ENCODE measurements at places on chromosomes 13 and 19.

DNA sequence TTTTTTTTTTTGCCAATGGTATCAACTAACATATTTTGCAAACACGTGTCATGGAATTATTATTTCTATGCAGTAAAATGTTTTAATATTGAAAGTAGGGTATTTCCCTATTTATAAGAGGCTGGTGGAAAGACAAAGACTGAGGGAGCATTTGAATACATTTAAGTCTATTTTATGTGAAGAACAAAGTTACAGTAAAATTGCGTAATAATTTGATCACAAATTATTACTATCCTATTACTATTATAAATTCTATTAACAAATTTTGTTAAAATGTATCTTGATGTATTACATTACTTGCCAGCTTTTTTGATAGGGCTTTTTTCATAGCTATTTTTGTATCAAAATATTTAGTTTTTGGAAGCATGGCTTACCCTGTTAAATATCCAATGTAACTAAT is 58.4 kb downstream of the GPC5 start:
- DNase-seq: no peak

DNA sequence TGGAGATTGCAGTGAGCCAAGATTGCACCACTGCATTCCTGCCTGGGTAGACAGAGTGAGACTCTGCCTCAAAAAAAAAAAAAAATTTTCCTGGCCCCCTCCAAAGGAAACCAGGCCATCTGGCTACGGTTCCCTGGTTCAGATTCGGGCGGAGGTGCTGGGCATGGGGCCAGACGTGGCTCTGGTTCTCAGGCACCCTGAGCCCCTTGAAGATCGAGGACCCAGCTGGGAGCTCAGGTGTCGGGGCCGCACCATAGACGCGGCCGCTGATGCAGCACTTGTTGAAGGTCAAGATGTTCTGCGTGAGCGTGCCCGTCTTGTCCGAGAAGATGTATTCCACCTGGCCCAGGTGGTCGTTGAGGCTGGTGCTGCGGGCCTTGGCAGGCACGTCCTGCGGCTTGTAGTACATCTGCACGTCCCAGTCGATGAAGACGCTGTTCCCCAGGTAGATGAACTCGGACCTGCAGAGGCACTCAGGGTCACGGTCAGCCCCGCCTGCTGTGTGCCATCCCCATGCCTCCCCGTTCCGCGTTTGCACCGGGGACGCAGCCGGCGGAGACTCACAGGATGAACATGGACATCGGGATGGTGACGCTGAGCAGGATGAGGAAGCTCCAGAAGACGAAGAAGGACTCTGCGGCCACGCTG is 12.3 kb downstream of the ATP8B3 start:
- no peak for DNase-seq

DNA sequence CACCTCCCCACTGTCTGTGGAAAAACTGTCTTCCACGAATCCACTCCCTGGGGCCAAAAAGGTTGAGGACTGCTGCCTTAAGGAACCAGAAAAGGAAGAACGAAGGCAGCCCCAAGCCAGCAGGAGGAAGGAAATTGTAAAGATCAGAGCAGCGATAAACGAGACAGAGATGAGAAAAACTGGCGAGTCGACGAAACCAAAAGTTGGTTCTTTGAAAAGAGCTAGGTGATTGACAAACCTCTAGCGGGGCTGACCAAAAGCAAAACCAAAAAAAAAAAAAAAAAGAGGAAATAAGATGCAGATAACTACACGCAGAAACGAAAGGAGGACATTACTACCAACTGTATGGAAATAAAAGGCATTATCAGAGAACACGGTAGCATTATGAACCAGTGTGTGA is 76.9 kb downstream of the GADD45B start:
- DNase-seq: no peak

DNA sequence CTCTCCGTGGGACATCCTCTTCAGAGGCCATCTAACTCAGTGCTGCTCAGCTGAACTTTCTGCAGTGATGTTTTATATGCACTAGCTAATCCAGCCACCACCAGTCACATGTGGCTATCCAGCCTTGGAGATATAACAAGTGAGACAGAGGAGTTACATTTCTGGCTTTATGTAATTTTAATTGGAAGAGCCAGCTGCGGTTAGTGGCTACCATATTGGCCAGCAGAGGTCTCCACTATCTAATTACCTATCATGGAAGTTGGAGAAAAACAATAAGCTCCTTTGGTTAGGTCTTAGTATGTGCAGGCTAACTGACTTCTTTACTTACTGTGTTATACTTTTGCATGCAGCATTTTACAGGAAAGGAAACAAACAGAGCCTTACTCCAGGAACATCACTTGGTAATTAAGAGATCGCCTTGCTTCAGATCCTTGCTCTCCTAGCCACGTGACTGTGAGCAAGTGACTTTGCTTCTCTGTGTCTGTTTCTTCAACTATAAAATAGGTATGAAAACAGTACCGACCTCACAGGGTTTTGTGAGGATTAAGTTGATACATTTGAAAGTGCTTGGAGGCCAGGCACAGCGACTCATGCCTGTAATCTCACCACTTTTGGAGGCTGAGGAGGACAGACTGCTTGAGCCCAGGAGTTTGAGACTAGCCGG is 1.6 kb upstream of the KLK10 start:
- DNase-seq: no peak

GRCh38 chr13:50152224-50152623 is 137.0 kb downstream of the KCNRG start:
- no peak for DNase-seq

DNA sequence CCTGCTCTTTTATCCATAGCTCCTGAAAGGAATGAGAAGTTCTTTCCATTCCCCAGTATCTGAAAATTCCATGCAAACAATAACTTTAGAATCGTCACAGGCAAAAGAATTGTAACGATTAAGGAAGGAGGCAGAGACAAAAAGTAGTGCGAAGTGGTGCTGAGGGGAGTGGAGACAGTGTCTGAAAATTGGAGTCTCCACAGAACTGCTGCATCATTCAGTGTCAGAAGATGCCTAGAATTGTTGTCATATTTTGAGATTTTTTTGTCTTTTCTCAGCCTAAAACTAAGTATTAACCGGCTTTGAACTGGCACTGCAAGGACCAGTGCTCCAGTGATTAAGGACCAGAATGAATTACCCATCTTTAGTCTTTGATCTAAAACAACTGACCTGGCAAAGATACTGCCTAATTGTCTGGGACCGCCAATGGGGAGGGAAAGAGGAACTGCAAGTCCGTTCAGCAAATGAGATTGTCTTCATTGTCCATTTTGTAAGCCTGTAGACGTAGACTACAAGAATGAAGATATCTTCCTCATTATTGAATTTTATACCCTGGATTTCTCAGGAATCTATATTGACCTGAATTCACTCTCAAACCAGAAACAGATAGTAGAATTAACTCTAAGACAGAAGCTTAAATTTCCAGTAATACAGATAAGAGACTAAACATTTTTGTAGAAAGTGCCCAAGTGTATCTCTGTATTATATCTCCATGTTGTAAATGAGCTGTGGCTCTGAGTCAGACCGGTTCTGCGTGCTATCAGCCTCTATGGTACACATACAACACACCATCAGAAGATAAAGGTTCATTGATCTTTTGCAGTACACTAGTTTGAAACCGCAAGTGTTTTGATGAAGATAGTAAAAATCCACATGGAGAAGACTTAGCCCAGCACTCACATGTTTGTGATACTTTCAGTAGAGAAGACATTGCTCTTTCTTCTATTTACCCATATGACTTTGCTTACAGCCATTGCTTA is 293.2 kb downstream of the EFNB2 start:
- DNase-seq: no peak

- DNase-seq: peak; percentile 53
These were observed at the start of gene PHLDB3 for GRCh38 chr19:43504426-43505185. Gene PHLDB3 (minus strand): TSS chr19:43504746. CDS start chr19:43504118, 628 bp downstream.

- no peak for DNase-seq
These were observed 2136.8 kb downstream of the PCDH9 start for GRCh38 chr13:65093357-65093756.

DNA sequence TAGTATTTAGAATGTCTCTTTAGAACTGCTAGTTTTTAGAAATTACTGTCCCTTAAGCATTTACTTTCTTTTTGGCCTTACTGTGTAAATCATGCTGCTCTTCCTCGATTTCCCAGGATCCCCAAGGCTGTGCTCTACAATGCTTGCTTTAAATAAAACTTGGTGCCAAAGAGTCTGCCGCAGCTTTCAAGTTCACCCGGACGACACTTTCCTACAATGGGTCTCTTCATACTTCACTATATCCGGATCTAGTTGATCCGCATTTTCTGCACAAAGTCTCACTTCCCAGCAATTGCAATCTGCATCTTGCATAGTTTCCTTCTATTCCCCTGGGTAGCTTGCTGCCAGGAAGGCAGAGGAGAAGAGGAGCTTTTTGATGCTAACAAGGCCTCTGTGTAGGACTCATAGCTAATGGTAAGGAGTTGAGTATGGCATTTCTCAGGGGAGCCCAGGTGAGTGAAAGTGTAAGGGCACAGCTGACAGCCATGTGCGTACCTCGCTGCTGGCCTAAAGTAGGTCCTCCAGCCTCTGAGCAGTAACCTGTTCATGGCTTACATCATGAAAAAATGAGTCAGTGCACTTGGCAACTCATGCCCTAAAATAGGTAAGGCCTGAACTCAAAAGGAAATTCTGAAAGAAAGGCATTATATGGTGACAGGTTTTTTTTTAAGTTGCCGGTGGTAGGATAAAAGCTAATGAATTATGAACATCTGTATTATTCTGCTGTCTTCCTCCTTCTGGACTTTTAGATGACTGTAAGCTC is 101.6 kb downstream of the ENOX1 start:
- no peak for DNase-seq

DNA sequence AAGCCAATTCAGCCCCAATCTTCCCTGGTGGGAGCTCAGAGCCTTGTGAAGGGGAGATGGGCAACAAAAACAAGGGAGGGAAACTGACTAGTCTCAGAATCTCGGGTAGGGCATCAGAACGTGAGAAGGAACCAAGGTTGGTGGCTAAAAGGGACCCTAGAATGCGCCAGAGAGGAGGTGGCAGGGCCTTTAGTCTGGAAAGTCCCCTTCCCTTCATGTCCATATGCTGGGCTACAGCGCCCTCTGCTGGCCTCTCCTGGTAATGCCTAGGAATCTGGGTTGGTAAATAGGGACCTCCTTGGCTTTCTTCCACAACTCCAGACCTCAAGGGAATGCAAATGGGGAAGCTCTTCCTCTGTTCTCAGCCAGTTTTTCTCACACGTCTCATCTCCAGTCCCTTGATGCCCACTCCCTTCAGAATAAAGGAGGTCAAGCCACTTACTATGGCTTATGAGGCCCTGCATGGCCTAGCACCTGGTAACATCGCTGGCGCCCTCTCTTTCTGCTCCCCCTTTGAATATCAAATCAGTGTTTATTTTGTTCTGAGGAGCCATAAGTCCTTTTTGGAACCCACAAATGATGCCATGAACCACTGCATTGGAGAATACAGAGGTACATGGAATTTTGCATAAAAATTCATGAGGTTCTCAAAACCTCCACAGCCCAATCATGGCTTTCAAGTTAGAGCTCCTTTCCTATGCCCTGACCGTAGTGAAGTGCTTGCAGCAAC is 1.4 kb upstream of the CCDC97 start:
- DNase-seq: peak; percentile 97

DNA sequence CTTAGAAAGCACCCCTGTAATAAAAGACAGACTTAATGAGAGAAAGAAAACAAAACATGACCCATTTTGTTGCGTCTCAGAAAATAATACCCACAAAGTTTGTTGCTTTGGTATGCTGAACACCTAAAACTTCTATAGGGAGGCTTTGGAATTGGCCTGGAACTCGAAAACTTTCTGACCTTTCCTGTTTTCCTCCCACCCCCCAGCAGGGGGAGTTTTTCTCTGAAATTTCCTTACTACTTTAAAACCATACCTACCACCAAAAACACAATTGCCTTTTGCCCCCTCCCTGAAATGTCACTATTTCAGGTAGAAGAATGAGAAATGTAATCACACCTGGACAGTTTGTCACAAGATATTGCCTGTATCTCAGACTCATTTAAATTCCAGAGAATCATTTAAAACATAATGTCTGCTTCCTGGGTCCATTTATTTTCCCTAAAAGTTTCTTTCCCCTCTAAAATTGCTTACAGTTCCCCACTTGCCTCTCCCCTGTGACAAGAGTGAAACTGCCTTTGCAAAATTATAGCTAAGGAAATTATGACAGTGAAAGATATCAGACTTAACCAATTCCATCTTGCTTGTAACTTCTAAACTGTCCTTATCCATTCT is 2700.2 kb downstream of the PCDH9 start:
- peak; percentile 20 for DNase-seq

- no peak for DNase-seq
These were observed 29.5 kb downstream of the PEPD start for GRCh38 chr19:33492090-33492489.

- DNase-seq: no peak
These were observed 2.2 kb downstream of the NAXD start for GRCh38 chr13:110617321-110618072.

DNA sequence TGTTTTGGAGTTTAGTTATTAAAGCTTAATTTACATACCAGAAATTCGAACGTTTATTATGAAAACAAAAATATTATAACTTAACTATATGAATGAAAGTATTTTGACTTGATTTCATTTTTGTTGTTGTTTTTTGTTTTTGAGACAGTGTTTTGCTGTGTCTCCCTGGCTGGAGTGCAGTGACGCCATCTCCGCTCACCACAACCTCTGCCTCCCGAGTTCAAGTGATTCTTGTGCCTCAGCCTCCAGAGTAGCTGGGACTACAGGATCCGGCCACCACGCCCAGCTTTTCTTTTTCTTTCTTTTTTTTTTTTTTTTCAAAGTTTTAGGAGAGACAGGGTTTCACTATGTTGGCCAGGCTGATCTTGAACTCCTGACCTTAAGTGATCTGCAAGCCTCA is 392.6 kb downstream of the PCDH17 start:
- DNase-seq: no peak

DNA sequence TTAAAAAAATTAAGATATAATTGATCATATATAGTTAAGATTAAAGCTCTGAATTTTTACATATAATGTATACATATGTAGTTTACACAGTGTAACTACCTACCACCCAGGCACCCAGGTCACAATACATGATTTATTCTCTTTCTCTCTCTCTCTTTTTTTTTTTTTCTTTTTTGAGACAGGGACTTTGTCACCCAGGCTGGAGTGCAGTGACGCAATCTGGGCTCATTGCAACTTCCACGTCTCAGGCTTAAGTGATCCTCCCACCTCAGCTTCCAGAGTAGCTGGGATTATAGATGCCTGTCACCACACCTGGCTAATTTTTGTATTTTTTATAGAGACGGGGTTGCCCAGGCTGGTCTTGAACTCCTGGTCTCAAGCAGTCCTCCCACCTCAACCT is 18.8 kb upstream of the CLASRP start:
- no peak for DNase-seq

GRCh38 chr13:72963762-72964161 is 95.0 kb upstream of the KLF5 start:
- DNase-seq: no peak

GRCh38 chr13:51688937-51689662 is 104.8 kb downstream of the WDFY2 start:
- no peak for DNase-seq

Measured in nephron progenitor cell (in vitro differentiated cells).